ENCODE measurements at places on chromosomes 5 and 9. TPM values are rescaled to one million over a fixed set of nuclear protein-coding genes. Genes with fewer than 3 reads are reported as not detected.

GRCh38 chr9:82531795-82532194 is 531.1 kb downstream of the RASEF start:
- no peak for DNase-seq

GRCh38 chr5:54021431-54022164 is 288.8 kb downstream of the ARL15 start:
- peak; percentile 69 for DNase-seq

Gene FGD3
- total RNA-seq, result 0.09 TPM

Gene CNOT6
- 61.6 TPM for total RNA-seq

Measured in A673 (cell line).